ENCODE measurements at places on chromosomes 3 and 15.

- no peak for DNase-seq
Measured at GRCh38 chr15:63094495-63094931, 27.1 kb upstream of the LACTB start.

- no peak for DNase-seq
Measured at GRCh38 chr15:61146931-61147230, 82.2 kb downstream of the RORA start.

GRCh38 chr3:156834435-156834834 lies 8.3 kb downstream of the LEKR1 start:
- DNase-seq: no peak

GRCh38 chr3:65685621-65686235 lies 353.0 kb downstream of the MAGI1 start:
- no peak for DNase-seq

- no peak for DNase-seq
Measured at GRCh38 chr3:32758375-32758753, 59.4 kb upstream of the TRIM71 start.

DNA sequence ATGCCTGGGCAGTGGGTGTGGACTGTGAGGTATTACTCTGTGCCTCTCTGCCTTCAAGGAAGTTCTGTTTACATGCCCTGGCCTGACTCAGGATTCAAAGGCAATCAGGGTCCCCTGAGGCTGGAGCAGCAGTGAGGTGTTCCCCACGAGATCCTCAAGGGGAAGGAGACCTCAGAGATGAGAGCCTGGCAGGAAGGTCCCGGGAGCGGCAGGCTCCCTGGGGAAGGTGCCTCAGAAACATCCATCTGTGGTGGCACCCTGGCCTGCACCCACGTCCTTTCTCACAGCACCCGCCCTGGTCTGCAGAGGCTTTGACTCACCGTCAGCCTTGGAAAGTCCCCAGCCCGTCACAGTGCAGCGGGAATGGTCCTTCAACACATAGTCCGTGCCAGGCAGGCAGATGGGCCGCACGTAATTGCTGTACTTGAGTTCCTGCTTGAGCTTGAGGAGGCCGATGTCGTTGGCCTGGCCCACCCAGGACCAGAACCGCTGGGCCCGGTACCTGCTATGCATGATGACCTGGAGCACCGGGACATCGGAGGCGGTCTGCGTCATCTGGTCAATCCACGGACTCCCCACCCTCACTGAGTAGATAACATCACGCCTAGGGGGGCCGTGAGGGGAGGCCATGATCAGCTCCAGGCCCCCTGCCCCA lies 3.6 kb downstream of the PRSS50 start:
- DNase-seq: no peak

DNA sequence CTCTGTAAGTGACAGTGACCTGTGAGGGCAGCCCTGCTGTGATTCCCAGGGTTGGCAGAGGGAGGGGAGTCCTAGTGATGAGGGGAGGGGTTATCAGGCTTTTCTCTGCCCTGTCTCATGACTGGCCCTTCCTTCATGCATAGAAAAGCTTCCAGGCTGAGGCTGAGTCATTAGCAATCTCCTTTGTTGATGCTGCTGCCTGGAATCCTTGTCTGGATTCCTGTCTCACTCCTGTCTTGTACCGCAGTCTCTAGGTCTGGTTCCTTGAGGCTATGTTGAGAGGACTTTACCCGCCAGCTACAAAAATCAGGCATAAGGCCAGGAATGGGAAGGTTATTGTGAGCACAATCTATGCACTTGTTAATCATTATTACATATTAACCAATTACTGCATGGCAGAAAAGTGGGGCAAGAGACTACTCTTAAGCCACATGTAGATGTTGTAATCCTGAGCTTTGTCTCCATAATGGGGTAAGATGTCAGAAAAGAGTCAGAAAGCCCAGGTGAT lies 7.2 kb downstream of the KLHL6 start:
- DNase-seq: no peak

DNA sequence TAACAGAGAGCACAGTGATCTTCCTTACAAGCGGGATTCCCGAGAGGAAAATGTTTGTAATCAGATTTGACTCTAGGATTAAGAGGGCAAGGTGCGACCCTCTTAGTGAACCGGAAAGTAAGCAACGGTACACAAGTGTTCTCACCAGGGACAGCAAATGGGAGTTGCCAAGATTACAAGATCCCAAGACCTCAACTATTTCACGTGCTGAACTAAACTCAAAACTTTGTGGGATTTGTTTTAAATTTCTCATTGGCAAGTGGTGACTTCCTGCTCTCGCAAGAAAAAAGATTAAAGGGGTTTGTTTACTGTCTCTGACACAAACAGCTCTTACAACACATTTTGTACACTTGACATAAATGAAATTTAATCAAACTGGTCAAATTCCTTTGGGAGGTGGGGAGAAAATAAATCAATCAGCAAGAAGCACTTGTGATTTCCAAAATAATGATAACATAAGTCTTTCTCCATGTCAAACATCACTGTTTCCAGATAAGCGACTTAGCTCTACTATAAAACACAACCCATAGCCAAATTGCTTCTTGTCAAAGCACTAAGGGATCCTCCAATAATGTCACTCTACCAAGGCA lies 2.2 kb upstream of the PGPEP1L start:
- DNase-seq: no peak

DNA sequence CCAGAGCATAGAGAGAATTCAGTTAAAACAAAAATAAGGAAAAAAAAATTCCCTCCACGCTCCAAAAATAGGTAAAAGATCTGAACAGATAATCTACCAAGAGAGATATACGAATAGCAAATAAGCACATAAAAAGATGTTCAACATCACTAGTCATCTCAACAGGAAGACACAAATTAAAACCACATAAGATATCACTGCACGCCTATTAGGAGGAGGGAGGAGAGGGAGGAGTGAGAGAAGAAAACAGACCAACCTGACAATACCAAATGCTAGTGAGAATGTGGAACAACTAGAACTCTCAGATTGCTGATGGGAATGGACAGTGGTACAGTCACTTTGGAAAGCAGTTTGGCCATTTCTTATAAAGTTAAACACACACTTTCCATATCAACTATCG lies 212.5 kb downstream of the FMN1 start:
- DNase-seq: no peak

DNA sequence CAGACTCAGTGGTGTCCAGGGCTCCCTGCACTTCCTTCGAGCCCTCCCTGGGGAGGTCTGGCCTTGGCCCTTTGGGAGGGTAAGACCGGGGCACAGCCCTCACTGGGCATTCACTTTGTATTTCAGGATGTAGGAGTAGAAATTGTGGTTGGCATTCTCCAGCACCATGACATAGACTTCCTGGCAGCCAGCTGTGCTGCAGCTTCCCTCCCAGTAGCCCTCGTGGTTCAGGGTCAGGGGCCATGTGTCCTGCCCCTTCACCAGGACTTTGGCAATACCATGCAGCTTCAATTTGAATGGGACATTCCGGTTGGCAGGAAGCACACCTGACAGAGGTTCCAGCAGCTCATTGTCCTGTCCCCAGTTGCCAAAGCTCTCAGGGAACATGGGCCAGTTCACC lies 47.3 kb downstream of the KY start:
- DNase-seq: no peak

- no peak for DNase-seq
Measured at GRCh38 chr15:47661661-47662180, 55.6 kb upstream of the SEMA6D start.

DNA sequence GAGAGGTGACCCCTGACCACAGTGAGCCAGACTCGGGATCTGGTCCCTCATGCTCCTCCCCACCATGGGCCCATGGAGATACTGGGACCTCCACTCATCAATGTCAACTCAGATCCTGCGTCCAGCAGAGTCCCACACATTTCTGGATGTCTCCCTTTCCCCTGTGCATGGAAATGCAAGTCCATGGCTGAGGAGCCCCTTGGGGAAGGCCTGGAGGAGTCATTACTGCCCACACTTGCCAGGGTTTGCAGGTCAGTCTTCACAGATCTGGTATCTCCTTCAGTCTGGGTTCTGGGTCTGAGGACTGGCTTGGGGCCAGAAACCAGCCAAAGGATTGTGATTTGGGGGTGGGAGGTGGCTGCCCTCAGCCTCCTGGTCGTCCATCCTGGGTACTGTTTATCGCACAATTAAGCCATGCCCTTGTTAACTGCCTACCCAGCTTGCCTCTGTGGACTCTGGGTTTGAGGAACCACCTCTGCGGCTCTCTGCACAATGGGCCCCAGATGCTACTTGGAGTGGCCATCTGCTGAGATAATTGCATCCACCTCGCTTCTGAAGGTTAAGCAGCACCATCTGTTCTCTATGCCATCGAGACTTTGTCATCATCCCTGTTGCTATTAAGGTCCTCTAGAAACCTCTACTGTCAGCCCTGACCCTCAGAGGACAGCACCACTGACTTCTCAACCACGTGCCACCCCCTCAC lies 49.9 kb upstream of the KLF13 start:
- DNase-seq: peak; percentile 91

GRCh38 chr3:27939940-27940339 lies 217.8 kb upstream of the EOMES start:
- DNase-seq: no peak

DNA sequence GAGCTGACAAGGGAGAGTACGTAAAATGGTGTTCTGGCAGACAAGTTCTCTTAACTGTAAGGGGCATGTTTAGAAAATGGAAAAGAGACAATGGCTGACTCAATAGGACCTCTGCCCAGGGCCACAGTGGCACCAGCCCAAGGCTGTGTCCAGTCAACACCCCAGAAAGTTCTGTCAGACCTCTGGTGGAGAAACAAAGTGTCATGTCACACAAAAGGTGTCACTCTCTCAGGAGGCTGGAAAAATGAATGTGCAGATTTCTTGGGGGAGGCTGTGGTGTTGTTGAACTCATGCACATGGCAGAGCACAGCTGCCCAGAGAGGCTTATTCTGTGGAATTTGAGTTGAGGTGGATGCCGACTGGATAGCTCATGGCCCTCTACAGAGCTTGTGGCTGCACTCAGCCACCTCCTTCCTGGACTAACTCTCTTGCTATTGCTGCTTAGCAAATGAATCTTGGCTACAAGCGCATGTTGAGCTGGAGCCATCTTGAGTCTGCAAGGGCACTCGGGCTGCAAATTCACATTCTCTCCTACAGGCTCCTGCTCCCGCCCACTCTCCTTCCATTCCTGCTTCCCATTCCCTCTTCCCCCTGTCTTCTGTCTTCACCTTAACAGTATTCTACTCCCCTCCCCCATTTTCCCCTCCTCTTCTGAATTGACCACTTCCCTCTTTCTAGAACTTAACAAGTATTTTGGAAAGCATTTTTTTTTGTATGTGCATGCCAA lies 55.8 kb upstream of the SLC7A14 start:
- DNase-seq: no peak

- no peak for DNase-seq
Measured at GRCh38 chr15:90360746-90361145, 8.7 kb downstream of the ZNF774 start.

DNA sequence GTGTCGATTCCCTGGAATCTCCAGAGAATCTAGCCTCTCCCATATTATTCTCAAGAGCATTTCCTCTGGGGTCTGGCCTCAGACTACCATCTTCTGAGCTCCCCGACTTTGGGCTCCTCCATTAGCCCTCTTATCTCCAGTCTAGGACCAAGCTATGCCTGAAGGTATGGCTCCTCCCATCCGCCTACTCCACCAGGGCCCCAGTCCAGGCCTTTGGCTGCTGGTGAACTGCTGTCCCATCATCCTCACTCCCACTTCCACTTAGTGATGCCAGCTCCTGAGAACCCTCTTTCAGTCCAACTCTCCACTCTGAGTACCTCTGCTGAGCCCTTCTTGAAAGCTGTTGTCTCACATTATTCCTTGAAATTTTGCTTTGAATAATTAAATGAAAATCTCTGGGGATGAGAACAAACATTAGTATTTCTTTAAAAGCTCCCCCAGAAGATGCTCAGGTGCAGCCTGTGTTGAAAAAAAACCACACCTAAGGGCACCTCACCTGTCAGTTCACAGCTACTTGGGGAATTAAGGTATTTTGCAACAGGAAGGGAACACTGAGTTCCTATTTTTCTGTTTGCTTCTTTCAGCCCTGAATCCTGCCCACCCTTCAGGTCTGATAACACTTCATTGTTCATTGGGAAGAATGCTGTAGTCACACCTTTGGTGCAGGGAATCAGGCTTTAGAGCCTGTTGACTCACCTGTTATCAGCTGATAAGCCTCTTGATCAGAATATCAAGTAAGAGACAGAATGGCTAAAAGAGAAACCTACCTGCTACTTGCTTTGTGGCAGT lies 9.5 kb downstream of the CLDN18 start:
- DNase-seq: no peak

GRCh38 chr3:3586336-3586735 lies 212.9 kb upstream of the LRRN1 start:
- DNase-seq: no peak

DNA sequence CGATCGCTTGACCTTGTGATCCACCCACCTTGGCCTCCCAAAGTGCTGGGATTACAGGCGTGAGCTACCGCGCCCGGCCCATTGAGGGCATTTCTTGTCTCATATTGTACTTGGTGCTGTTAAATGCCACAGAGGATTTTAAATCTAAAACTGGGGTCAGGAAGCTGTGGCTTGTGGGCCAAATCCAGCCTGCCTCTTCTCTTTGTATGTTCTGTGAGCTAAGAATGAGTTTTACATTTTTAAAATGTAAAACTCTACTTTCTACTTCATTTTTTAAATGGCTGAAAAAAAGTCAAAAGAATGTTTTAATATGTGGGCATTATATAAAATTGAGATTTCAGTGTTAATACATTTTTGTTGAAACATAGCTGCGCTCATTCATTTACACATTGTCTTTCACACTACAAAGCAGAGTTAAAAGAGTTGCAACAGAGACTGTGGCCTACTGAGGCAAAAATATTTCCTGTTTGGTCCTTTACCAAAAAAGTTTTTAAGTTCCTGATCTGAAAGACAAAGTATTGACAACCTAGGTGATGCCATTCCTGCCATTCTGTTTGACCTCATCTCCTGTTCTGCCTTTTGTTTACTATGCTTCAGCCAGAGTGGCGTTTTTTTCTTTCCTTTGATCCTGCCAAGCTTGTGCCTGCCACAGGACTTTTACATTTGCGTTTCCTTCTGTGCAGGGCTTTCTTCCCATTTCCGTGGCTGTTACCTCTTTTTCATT lies 50.4 kb downstream of the PDCD6IP start:
- no peak for DNase-seq

GRCh38 chr3:197428117-197428801 lies 127.5 kb downstream of the BDH1 start:
- DNase-seq: peak; percentile 68

GRCh38 chr15:68846851-68847439 lies 26.2 kb upstream of the ANP32A start:
- no peak for DNase-seq

DNA sequence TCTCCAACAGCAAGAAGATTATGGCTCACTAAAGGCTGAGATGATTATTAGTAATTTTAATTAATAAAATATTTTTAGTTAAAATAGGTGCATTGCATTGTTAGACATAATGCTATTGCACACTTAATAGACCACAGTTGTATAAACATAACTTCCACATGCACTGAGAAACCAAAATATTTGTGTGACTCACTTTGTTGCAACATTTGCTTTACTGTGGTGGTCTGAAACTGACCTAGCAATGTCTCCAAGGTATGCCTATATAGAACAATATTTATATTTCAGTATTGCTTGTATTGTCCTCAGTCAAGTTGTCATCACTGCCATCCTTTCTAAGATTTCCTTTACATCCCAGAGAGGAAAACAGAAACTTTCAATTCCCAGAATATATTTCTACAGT lies 1215.2 kb downstream of the SI start:
- DNase-seq: no peak

- DNase-seq: peak; percentile 76
Measured at GRCh38 chr3:38601956-38602550, 47.4 kb downstream of the SCN5A start.

Data from WERI-Rb-1 (cell line).